ENCODE measurements at places on chromosomes 16 and 17. TPM values are rescaled to one million over a fixed set of nuclear protein-coding genes. Genes with fewer than 3 reads are reported as not detected.

- no peak for DNase-seq
These were observed 21.1 kb downstream of the KNOP1 start for GRCh38 chr16:19696961-19697360.

GRCh38 chr17:54347495-54347894, 524.8 kb downstream of the KIF2B start:
- DNase-seq, result no peak

- DNase-seq, result no peak
These were observed 815.5 kb upstream of the RBFOX1 start for GRCh38 chr16:6517020-6517720.

- no peak for DNase-seq
These were observed 11.5 kb downstream of the ATP2C2 start for GRCh38 chr16:84379709-84380362.

- peak; percentile 82 for DNase-seq
These were observed 2.5 kb downstream of the ALOX15B start for GRCh38 chr17:8041249-8041928.

SOCS7 gene
- 16.4 TPM for total RNA-seq

RUNDC3A gene
- 1.6 TPM for total RNA-seq

GRCh38 chr16:57115514-57116182, 23.3 kb downstream of the CPNE2 start:
- no peak for DNase-seq

GRCh38 chr17:8001976-8002720, at the start of gene GUCY2D:
Gene GUCY2D (plus strand): TSS chr17:8002615. CDS start chr17:8003048, 433 bp downstream.
- peak; percentile 73 for DNase-seq

MYH2 gene
- not detected for total RNA-seq

EFNB3 gene
- under 0.01 TPM for total RNA-seq

GRCh38 chr17:43315858-43316521, 82.2 kb upstream of the RNU2-1 start:
- DNase-seq, result no peak

- no peak for DNase-seq
These were observed 13.2 kb downstream of the OMG start for GRCh38 chr17:31283841-31284240.

GRCh38 chr17:14331982-14332298, 31.1 kb downstream of the HS3ST3B1 start:
- no peak for DNase-seq

ARL5C gene
- 0.54 TPM for total RNA-seq

GRCh38 chr17:45364531-45365390, 47.9 kb upstream of the MAP3K14 start:
- DNase-seq, result no peak

TCAP gene
- total RNA-seq, result 0.81 TPM

- no peak for DNase-seq
These were observed 103.8 kb downstream of the SSH2 start for GRCh38 chr17:29826114-29826692.

TPPP3 gene
- 5.1 TPM for total RNA-seq

HAPSTR1 gene
- total RNA-seq, result 49.3 TPM

APOH gene
- total RNA-seq, result not detected

KRTAP9-3 gene
- not detected for total RNA-seq
